NCI-H774 (cell line): ENCODE measurements at places on chromosomes 5 and 9.

DNA sequence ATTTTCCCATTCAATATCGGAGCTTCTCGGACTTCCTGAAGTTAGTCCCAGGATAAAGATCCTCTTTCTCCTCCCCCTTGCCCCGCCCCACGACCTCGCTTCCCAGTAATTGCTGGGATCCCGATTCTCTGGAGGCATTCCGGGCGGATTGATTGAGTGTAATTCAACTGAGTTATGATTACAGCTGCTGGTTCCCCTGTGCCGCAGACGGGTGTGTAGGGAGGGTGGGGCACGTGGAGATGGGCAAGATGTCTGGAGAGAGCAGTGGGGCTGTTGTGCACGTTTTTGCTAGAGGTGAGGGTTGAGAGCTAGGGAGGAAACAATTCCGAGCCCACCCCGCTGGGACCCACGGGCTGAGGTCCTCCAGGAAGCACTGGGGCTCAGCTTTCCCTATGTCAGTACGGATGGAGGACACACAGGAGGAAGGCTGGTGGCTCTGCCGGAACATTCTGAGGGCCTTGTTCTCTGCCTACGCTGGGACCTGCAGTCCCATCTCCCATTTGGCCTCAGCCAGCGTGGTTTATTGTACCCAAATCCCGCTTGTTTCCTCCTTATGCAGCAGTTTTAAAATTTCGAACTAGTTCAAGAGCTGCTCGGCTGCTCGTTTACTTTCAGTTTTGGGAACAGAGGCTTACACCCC, 2.4 kb upstream of the DMRT2 start:
- DNase-seq = no peak

DNA sequence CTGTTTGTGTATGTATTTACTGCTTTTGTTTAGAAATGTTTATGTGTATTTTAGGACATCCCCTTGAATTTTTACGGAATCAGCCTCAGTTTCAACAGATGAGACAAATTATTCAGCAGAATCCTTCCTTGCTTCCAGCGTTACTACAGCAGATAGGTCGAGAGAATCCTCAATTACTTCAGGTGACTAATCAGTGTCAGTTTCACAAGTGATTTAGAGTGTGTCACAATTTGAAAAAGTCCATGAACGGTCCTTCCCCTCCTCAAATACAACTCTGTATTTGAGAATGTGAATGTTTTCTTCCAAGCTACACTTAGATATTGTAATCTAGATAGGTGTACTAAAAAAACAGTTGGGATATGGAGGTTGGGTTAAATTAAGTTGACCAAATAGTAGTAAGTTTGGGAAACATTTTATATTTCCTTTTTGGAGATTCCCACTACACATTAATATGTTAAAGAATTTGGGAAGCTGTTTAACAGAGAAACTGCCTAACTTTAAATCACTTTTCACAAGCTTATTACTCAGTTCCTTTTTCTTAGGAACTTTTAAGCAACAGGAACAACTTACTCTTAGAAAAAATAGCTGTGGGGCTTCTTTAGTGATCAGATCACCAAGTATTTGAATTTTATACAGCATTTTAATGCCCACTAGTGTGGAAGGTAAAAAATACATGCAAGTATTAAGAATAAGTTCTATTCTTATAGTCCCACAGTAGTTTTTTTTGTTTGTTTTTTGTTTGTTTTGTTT, 40.9 kb downstream of the RAD23B start:
- no peak for DNase-seq

DNA sequence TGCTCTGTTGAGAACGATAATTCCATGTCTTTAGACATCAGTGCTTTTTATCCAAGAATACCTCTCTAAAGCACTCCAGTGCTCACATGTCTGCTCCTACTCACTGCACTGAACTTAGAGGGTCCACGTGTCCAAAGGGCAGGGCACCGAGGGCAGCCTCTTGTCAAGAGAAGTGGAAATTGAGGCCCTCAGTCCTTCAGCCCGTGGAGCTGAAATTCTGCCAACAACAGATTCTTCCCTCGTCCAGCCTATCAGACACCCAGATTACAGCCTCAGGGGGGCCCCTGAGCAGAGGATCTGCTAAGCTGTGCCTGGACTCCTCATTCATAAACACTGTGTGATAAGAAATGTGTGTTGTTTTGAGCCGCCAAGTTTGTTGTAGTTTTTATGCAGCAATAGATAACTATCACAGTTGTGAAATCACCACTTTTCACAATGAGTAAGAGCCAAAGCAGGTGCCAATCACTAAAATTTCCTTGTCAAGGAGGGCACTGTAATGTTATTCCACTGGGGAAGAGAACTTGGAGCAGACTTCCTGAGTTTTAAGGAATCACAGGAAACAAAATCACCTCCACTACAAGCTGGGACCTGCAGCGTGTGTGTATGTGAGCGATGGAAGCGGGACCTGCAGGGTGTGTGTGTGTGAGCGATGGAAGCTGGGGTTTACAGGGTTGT, 58.8 kb upstream of the IGFBPL1 start:
- DNase-seq = no peak

DNA sequence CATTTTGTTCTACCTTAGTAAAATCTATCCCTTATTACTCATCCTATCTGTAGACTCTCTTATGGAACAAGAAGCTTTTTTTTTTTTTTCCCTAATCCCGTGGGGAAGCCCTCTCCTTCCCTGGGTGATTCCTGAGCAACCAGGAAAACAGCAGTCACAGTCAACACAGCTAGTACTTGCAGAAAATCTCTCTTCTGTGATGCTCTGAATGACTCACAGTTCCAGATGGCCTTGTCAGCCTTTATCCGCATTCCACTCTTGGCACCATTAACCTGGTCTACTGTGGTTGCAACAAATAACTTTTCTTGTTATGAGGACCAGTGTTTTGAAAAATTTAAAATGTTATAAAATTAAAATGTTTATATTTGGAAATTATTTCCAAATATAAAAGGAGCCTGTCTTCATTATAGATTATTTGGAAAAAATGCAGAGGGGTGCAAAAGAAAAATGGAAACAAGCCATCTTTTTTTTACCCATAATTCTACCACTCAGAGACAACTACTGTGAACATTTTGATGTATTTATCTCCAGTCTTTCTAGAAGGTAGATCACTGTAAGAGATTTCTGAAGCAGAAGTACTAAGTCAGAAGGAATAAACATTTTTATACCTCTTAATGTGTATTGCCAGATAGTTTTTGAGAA, 486.7 kb downstream of the RAB3C start:
- no peak for DNase-seq

DNA sequence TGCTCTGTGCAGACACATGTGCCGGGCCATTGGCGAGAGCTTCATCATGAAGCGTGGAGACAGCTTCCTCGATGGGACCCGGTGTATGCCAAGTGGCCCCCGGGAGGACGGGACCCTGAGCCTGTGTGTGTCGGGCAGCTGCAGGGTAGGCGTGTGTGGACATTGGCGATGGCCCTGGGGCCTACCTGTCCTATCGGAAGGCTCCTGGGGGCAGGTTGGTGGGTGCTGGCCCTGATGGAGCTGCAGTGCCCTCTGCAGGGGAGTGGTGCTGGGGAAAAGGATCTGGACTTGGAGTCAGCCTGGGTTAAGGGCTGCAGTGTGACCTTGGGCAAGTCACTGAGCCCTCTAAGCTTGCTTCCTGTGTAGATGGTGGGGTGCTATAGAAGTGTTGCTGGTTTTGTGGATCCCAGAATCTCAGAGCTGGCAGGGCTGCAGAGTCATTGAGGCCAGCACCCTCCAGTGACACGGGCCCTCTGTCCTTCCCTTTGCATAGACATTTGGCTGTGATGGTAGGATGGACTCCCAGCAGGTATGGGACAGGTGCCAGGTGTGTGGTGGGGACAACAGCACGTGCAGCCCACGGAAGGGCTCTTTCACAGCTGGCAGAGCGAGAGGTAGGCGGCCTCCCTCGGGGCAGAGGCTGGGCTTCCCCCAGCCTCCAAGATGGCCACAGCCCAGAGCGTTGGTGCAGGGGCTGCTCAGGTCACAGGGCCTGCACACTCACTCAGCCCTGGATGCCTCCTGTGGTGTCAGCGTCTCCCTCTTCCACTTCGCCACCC, 15.8 kb downstream of the ADAMTS13 start:
- no peak for DNase-seq

DNA sequence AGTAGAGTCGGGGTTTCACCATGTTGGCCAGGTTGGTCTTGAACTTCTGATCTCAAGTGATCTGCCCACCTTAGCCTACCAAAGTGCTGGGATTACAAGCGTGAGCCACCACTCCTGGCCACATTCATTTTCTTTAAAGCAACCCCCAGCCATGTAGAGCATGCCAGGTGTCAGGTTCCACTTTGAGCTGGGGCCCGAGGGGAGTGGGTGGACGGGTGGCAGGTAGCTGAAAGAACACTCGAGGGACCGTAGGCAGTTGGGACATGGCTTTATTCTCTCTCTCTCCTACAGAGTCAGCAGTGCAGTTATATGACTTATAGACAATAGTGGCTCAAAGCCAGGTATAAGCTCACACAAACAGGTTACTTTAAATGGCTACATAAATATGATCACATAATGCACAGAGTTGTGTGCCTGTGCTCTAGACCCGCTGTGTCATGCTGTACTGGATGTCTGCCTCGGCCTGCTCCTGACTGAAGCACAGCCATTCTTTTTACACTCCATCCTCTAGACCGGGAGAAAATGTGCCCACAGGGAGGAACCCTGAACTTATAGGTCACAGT, 60.5 kb upstream of the FAM120A start:
- no peak for DNase-seq

DNA sequence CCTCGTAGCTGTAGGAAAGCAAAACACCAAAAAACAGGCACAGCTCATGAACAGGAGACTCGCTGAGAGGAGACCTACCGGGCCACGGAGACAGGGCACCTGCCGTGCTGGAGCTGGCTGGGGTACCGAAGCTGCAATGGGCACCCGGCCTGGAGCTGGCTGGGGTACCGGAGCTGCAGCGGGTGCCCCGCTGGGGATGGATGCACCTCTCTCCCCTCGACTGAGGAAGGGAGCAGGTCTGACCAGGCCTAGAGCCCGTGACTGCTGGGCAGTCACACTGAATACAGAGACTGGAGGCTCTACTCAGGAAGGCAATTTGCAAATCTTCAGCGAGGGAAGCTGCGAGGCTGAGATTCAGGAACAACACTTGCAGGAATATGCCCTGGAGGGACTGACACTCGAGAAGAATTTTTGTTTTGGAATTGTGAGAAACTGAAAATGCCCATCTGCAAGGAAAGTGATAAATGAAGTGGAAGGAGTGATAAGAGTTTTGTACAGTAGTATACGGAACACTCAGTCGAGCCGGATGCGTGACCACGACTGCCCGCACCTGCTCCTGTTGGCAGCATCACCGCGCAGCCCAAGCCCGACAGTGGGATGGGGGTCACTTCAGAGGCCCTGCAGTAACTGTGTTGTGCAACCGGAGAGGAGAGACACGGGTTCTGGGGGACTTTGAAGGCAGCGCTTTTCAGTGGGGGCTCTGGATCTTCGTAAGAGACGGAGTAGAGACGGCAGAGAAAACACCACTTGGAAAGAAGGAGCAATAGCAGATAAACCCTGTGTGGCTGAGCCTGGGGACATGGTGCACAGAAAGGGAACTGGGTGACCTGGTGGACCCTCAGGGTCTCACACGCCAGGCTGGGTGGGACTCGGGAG, 27.9 kb upstream of the LPCAT1 start:
- peak; percentile 23 for DNase-seq

DNA sequence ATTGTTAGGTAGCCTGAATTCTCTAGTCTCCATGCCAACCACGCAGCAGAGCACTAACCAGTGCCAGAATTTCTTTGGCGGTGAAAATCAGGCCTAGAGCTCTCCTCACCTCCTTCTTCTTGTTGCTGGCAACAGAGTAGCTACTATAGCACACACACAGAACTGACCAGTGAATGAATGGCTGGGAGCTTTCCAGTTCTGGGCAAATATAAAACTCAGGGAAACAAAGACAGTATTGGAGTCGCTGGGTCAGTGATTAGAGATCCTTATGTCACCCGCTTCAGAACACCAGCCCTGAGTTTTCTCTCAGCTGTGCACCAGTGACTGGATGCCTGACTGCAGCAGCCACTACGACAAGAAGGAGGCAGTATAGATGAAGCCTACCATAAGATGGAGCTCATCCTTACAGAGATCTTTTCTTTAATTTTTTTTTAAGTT, 26.9 kb upstream of the FEM1C start:
- DNase-seq = peak; percentile 33

DNA sequence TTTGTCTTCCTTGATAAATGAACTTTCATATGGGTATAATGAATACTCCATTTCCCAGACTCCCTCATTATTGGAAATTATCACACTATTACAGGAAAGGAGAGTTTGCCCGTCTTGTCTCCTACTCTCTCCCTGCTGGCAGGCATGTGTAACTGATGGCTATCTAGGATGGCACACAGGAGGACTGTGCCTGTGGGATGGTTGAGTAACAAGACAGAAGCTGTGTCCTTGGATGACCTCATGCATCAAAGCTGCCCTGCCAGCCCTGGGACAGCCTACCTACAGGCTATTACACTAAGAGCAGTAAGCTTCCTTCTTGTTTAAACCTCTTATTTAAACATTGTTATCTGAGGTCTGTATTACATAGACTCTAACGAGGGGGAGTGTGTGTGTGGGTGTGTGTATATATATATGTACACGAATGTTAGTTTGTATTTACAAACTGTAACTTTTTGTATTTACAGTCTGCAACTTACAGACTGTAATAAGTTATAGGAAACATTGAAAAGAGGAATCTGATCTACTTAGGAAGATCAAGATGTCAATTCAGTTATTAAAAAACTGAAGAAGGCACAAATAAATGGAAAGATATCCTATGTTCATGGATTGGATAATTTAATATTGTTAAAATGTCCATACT, 247.6 kb upstream of the ACO1 start:
- DNase-seq = no peak

GRCh38 chr5:113692891-113693457, 179.5 kb downstream of the YTHDC2 start:
- DNase-seq = no peak

GRCh38 chr9:113461943-113462342, 1.6 kb upstream of the RGS3 start:
- no peak for DNase-seq

DNA sequence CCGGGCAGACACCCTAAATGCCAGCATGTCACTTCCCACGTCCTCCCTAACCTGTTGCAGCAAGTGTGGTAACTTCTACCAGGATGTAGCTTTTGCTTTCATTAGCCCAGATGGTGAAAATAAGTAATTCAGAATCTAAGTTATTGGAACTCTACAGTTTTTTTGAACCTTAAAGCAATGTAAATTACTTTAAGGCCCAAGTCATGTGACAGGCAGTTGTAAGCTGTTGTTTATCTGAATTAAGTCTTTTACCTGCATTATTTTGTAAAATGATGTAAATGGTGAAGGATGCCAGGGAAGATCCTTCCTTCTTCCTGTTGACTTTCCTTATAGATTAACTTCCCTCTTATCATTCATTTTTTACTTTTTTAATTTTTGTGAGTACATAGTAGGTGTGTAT, 670.2 kb downstream of the SEMA5A start:
- no peak for DNase-seq

DNA sequence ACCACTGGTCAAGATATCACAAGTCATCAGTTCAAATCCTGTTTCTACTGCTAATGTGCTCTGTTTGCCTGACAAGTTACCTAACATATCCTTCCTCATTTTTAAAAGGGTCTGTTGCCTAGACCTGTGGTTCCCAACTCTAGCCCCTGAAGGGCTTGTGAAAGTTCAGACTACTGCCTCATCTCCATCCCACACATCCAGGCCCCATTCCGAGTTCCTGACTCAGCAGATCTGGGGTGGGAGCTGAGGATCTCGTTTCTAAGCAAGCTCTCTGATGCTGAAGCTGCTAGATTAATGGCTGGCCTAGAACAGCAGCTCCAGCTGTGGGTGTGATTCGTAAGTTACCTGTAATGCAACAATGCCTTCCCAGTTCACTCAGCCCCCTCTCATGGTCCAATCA, 32.5 kb downstream of the S1PR3 start:
- no peak for DNase-seq
